ENCODE measurements at places on chromosomes 3 and 15.

DNA sequence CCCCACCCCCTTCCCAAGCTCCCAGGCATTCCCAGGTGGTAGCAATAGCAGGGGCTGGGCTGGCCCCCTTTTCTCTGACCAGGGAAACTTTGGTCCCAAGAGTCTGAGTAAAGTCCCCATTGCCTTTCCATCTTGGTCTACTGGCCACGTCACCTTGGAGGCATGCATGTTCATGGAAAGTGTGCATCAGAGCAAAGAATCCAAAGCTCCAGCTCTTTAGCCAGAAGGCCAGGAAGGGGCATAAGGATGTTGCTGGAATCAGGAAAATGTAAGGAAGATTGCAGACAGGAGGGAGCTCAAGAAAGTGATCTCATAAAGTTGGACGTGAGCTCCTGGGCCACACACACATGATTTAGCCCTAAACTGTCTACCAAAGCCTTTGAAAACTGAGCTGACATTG, 63.6 kb downstream of the KBTBD12 start:
- ATAC-seq: no peak

- ATAC-seq: no peak
Measured at GRCh38 chr3:179796421-179796820, 143.6 kb downstream of the USP13 start.

DNA sequence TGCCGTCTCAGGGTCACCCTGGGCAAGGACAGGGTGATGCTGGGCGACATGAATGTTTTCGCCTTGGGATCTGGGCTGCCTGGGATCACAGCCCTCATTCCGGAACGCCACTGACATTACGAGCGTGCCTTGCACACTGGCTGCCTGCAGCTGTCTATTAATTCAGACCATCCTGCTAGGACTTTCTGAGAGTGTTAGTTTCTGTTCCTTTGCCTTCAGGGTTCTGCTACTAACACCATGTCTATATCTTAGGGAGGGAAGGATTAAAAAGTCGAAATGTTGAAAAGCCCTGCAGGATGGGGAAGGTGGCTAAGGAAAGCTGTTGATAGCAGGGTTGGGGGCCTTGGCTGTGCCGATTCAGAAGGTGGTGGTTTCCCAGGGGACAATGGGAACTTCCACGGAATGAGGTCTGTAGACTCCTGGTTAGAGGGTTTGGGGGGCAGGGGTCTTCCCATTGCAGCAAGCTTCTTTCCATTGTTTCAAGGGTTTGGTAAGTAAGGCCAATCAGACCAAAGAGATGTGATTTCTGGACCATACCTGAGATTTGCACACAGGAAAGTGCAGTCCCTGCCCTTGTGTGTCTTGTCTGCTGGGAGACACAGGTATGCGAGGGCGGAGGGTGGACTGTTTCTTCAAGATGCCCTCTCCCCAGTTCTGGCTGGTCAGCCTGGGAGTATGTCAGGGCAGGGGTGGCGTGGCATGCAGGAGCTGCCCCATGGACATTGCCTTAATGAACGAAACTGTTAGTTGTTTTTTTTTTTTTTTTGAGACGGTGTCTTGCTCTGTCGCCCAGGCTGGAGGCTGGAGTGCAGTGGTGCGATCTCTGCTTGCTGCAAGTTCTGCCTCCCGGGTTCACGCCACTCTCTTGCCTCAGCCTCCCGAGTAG, 50.9 kb downstream of the RGMA start:
- no peak for ATAC-seq

- ATAC-seq: no peak
Measured at GRCh38 chr15:83854950-83855707, 201.2 kb downstream of the ADAMTSL3 start.

DNA sequence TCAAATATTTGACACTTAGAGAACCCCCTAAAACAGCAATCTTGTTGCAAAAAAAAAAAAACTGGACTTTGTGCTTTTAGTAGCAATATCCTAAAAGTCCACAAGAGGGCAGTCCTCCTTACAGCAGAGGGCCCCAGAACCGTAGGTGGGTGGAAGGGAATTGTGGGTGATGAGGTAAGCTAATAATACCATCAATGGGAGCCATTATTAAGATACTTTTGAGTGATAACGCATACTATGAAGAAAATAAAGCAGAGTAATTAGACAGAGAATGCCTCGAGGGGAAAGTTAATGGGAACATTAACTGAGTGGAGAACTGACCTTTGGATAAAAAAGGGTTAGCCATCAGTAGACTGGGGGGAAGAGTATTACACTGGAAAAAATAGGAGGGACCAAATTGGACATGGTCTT, 229.9 kb downstream of the THRB start:
- no peak for ATAC-seq

DNA sequence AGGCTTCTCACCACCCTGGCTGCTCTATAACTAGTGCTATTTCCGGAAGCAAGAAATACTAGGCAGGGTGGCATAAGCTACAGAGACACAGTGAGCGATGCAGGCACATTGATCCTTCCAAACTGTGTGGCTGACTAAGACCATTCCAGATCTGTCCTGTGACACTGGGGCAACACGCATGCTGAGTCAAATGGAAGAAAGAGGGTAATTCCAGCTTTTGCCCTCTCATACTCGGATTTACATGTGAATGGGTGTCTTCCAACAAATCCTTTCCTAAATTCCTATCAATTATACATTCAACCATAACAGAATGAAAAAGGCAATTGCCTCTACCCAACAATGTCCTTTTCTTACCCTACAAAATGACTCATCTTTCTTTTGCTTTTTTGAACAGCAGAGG, 5.1 kb downstream of the FSIP1 start:
- ATAC-seq: no peak

DNA sequence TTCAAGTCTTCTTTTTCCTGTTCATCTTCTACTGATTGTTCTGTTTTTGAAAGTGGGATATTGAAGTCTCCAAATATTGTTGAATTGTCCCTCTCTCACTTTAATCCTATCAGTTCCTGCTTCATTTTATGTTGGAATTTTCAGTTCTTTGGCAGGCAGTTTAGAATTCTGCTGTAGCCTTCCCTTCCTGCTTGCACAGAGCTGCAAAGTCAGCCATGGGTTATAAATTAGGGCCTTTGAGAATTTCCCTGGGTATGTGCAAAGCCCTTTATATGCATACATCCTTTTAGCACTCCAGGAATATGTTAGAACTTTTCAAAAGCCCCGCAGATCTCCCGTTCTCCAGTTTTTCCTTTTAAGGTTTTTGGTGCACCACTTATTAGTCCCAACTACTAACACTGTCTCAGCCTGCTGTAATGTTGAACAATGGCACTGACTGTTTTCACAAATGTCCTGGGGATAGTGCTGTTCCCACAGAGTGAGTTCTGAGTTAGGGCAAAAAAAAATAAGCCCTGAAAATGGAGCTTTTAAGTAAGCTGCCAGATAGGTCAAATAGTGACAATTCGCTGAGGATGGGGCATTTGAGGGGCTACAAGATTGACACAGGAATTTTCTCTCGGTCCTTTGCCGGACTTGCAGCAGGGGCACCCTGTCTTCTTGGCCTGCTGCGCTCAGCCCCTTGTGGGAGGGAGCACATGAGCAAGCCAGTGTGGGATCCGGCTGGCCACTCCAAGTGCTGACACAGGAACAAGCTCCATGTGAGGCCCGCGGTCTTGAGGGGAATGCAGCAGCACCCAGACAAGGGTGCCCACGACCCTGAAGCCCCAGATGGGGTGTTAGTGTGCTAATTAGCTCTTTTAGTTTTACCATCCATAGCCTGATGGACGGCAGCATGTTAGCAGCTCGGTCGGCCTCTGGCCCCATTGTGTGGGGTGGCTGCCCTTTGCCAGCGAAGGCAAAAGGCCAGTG, 96.0 kb downstream of the VPS8 start:
- ATAC-seq: no peak

GRCh38 chr3:172635588-172635987, 75.3 kb downstream of the NCEH1 start:
- ATAC-seq: peak; percentile 63

DNA sequence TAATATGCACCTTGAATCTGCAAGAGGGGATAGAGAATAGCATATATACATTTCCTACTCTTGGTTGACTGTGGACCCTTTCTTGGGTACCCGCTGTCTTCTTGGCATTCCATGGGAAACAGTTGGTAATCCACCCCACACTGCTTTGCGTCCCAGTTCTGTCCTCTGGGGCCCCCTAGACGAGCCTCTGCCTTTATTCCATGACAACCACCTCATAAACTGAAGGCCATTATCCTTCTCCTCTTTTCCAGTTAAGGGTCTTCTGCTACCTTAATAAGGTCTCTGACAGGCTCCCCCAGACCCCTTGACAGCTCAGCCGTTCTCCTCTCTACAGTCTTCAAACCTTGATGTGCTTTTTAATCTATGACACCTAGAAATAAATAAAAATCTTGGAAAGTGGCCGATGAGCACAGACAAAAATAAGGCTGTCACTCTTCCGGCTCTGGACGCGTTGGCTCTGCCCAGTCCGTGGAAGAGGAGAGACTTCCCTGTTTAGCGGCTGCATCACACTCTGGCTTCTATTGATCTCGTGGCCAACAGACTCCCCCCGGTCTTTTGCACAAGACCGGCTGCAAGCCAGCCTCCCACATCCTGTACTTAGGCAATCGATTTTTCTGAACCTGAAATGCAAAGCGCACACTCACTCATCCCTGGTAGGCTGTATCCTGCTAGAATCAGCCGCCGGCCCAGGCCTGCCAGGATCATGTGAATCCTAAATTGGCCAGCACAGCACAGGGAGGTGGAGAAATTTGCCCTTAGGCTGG, 251.0 kb upstream of the TLE3 start:
- no peak for ATAC-seq

DNA sequence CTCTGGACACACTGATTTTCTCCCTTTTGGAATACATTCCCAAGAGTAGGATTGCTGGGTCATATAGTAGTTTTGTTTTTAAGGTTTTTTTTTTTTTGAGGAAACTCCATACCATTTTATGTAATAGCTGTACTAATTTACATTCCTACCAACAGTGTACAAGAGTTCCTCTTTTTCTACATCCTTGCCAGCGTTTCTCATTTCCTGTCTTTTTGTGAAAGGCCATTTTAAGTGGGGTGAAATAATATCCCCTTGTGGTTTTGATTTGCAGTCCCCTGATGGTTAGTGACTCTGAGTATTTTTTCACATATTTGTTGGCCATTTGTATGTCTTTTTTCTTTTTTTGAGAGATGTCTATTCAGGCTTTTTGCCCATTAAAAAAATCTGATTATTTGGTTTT, 1205.5 kb downstream of the ROBO1 start:
- no peak for ATAC-seq

DNA sequence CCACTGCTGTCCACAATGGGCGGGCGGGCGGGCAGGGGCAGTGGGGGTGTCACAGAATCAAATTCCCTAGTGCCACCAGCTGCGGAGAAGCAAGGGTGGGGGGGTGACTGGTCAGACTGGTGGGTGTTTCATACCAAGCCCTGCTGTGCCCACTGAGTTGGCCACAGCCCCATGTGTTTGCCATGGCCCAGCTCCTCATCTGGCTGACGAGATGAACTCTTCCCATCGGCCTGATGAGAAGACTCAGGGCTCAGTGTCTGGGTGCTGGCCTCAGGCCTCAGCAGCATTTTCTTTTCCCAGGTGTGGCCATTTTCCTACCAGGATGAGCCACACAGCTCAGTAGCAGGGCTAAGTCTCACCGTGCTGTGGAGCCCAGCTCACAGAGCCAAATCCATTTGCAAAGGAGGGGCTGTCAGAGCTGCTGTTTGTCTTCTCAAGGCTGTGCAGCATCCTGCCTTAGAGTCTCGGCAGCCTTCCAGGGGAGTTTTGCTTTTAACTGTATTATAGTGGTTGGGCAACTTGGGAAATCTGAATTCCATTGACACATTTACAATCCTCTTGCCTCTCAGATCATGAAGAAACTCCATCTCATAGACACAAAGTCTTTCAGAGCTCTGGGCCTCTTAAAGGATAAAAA, 176.8 kb downstream of the ABHD5 start:
- ATAC-seq: no peak

- no peak for ATAC-seq
Measured at GRCh38 chr15:90402223-90402622, 14.2 kb downstream of the IQGAP1 start.

GRCh38 chr3:173920386-173920785, 522.8 kb downstream of the NLGN1 start:
- ATAC-seq: peak; percentile 12

DNA sequence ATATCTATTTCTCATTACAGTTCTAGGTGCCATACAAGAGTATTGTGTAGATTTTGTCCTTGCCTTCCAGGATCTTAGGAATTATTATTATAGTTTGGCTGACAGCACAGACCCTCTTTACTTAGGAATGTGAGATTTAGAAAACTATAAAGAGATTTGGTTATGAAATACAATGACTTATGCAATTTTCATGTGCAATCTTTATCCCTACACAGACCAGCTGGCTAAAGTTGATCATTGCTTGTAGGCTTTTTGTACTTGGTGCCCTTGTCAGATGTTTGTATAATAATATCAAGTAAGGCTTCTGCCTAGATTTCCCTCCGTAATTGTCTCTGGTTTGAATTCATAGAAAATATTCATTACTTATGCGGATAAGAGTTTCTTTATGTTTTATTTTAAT, 174.5 kb upstream of the GAP43 start:
- ATAC-seq: no peak

- no peak for ATAC-seq
Measured at GRCh38 chr3:124230432-124230831, 238.5 kb upstream of the ROPN1 start.

GRCh38 chr15:78208341-78208844, 26.0 kb downstream of the ACSBG1 start:
- no peak for ATAC-seq

DNA sequence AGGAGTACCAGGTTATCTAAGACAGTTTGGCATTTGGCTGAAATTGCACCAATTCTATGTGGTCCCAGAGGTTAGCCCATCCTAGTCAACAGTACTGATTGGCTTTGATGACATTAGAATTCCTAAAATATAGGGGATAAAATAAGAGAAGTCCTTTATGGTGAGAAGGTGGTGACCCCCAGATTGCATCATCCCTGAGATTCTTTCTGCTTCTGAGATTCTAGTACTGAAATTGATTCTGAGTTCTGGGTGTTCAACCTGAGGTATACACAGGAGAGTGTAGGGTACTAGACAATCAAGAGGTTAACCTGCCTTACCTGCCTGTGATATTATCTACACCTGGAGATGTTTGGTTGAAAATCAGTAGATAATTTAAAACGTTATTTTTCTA, 140.9 kb upstream of the MRPS22 start:
- no peak for ATAC-seq

DNA sequence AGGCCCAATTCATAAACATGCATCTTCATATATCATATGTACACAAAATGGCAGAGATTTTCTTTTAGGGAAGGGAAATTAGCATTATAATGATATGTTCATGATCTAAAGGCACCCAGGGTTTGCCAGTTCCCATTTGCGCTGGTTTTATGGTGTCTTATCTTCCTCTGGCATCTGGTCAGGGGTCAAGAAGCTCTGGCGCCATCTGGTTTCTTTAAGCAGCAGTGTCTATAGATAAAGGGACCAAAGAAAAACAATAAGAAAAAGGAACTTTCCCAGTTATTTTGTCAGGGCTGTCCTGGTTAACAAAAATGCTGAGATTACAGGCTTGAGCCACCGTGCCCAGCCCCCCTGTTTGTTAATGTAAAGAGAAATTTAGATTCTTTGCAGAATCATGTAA, 3.3 kb upstream of the DCP1A start:
- no peak for ATAC-seq

GRCh38 chr15:71353171-71353570, 237.9 kb downstream of the THSD4 start:
- ATAC-seq: no peak
